A549 (cell line): ENCODE measurements at places on chromosomes 5 and 9. TPM values are rescaled to one million over a fixed set of nuclear protein-coding genes. Genes with fewer than 3 reads are reported as not detected.

GRCh38 chr5:109936996-109937395 lies 247.3 kb downstream of the MAN2A1 start:
- DNase-seq: no peak

The PCDHB16 gene
- 0.05 to 0.10 TPM (median 0.08 TPM) in 3 replicates for polyA plus RNA-seq

The IL4 gene
- polyA plus RNA-seq: not detected in 3 replicates

DNA sequence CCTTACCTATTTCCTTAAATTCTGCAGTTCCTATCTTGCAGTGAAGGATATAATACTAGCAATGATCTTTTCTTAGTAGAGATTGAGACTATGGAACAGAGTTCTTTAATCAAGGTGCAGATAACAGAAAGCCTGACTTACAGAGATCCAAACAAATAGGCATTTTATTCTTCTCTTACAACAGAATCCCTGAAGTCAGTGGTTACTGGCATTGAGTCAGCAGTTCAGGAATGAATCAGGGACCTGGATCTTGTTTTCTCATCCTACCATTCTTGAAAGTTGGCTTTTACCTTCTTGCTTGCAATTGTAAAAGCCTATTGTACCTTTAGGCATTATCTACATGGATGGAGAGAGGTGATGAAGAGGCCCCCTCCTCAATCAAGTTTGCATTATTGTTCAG lies 47.5 kb upstream of the TLE4 start:
- DNase-seq: no peak

GRCh38 chr5:170632266-170632984 lies 128.6 kb downstream of the KCNIP1 start:
- DNase-seq: peak; percentile 36

The ERAP2 gene
- polyA plus RNA-seq: 0.96 to 1.5 TPM (median 1.0 TPM) in 3 replicates

DNA sequence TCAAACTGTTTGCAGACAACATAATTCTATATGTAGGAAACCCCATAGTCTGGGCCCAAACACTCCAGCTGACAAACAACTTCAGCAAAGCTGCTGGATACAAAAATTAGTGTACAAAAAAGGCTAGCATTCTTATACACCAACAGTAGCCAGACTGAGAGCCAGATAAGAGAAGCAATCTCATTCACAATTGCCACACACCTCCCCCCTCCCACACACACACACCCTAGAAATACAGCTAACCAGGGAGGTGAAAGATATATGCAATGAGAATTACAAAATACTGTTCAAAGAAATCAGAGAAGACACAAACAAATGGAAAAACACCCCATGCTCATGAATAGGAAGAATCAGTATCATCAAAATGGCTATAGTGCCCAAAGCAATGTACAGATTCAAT lies 9.0 kb downstream of the MTREX start:
- DNase-seq: no peak

The ROPN1L gene
- polyA plus RNA-seq: 0.83 to 1.3 TPM (median 1.3 TPM) in 3 replicates

DNA sequence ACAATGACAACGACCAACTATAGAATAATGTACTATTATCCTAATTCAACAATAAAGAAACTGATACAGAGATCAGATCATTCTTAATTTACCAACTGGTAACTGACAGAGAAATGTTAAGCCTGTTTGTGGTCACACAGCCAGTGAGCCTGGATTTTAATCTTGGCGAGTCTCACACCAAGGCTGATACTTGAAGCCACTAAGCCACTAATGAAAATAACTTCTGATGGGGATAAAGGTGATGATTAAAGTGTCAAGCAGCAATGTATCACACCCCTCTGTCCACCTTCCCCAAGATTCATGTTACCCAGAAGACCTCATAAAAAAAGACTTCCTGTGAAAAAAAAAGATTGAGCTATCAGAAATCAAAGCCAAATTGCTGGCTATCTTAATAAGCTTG lies 350.5 kb downstream of the SPOCK1 start:
- DNase-seq: no peak

DNA sequence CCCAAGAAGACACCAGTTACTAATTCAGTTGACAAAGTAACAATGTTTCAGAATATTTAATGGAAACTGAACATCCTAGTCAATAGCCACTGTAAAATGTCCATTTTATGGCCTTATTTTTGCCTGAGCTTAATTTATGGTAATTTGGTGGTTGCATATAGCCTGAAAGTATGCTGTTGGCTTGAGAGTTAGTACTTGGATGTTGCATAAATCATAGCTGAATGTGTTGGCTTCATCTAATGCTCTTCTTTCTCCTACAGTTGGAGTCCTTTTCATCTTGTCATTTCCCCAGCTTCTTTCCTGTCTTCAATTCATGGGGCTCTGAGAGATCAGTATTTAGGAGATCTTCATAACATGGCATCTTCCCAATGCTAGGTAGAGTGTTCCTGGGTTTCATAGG lies 164.6 kb downstream of the MAT2B start:
- DNase-seq: no peak

The ZFP37 gene
- 2.0 to 2.3 TPM (median 2.0 TPM) in 3 replicates for polyA plus RNA-seq

- DNase-seq: no peak
Measured at GRCh38 chr5:90097082-90097477, 312.5 kb downstream of the CETN3 start.

The HSPB3 gene
- not detected in 3 replicates for polyA plus RNA-seq

- no peak for DNase-seq
Measured at GRCh38 chr9:1875251-1875851, 139.8 kb upstream of the SMARCA2 start.

The CRHBP gene
- not detected in 3 replicates for polyA plus RNA-seq
